ENCODE measurements at places on chromosomes 16 and 17.

DNA sequence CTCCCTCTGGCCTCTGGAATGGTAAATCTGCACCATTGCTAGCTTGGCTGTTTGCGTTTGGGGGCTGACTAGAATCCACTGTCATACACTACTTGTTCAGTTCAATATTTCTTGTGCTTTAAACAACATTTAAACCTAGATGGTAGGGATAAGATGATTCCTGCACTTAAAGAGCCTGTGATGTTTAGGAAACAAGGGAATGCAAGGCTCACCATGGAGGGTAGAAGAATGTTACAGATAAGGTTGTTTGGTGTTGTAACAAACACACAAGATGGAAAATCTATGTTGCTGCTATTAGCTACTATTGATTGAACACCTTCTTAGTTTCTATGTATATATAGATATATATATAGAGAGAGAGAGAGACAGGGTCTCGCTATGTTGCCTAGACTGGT lies 31.4 kb downstream of the YPEL2 start:
- DNase-seq: no peak

DNA sequence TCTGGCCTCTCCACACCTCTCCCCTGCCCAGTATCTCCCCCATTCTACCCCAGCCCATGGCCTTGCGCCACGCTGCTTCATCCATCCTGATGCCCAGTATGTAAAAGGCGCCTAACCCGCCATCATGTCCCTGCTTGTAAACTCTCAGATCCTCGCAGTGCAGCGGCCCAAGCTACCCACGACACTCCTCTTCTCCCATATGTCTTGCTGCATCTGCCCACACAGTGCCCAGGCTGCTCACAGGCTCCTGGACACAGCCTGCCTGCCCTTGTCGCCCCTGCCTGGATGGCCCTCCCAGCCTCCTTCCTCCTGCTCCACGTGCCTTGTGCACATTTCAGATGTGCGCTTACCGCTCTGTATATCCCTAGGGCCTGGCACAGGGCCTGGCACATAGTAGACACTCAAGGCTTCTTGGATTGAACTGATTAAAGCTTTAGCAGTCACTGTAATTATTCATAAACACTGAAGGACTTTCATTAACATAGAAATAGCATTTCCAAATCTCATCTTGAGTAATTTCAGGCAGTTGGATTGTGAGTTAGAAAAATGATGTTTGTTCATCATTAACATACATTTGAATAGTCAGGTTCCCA lies 129.1 kb downstream of the CLEC16A start:
- DNase-seq: no peak

DNA sequence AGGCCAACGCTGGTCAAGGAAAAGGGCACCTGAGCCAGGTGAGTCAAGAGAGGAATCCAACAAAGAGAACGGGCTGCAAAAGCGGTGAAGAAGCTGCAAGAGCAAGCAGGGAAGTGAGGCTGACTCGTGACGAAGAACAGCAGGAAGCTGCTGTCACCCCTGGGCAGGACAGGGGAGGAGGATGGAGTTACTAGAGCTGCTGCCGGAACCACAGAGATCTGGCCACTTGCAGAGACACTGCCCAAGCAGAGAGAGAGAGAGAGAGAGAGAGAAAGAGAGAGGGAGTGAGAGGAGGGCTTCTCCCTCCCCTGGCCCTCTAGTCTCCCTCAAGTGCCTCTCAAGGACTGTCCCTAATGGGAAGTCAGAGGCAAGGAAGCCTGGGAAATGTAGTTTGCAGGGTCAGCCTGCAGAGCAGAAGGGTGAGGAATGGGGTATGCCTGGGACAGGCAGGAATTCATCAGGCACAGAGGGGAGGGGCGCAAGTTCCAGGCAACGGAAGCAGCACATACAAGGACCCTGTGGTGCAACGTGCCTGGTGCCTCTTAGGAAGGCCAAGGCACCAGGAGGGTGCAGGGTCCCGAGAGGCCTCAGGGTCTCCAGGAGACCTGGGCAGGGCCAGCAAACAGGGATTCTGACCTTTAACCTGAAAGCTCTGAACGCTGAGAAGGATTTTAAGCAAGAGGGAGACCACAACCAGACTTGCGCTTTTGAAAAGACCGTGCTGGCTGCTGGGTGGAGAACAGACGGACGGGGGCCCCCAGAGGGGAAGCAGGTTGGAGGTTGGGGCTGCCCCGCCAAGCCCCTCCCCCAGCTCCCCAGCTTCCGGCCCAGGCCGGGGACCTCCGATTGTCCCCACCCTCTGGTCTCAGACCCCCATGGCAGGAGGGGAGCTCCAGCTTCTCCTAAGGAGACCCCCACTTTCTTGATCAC lies 45.8 kb upstream of the CIBAR2 start:
- no peak for DNase-seq

DNA sequence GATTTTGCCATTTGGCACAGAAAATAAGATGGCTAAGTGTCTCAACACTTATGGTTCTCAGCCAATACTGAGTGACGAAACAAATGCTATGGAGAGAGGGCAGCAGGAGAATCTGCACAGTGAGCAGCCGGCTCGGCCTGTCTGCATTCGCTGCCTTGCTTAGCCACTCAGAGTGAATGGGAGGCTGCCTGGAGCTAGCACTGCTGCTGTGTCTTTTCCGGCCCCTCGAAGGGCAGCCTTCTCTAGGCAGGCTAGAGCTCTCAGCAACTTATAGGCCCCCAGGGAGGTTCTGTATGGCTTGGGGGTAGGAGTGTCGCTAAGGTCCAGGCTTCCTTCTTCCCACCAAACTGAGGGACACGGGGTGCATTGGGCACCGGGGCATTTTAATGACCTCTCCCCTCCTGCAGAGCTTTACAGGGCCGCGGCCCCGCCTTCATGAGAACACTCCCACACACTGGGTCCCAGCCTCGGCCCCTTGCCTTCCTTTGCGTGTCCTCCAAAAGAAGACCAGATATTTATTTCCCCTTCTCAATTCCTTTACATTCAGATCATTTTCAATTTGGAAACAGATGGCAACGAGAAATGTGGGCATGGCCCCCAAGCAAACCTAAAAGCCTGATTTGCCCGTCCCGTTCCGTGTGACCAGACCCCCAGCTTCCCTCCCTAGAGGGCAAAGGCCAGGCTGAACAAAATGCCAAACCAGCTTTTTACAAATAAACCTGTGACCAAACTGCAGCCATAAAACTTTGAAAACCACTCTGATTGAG lies 670.9 kb downstream of the TOX3 start:
- DNase-seq: no peak

DNA sequence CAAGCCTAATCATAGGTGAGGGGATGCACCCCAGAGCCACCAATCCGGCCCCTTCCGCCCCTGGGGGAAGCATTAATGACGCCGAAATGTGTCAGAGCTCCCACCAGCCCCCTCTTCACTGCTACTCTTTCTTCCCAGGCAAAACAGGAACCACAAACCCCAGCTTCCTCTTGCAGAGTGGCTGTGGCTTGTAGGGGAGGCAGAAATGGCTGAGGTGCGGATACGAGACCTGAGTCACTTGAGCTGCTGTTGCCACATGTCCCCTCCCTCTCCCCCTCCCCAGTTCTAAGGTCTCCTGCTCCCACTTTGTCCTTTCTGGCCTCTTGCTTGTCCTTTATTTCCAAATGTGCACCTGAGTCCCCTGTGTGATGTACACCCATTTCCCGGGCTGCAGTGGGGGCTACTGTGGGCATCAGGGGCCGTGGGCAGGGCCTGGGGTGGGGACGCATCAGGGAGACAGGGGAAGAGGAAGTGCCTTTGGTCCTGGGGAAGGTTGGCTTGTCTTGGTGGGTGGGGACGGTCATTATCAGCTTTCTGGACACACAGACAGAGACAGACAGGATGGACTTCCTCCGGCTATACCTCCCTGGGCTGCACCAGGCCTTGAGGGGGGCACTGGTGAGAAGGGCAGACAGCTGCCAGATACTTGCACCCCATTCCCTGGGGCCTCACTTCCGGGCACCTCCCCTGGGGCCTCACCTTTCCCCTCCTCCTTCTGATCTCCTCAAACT lies at the start of gene APOBR:
TSS of gene APOBR (plus strand) at position 523 of the 731 bp plus-strand sequence. CDS start at position 562, 39 bp downstream.
- peak; percentile 89 for DNase-seq

DNA sequence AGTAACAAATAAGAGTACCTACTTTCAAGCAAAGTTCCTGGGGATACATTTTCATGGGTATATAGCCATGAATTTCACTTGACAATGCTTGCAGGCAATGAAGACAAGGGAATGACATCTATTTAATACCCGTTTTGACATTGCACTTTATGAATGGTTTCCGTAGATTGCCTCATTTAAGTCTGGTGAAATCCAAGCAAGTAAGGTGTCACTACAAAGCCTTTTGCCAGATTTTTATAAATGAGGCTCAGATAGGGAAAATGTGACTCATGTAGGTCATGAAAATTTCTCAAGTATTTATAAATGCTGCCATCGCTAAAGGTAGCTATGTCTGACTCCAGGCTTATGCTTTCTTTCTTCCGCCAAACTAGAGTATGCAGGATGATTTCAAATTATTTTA lies 644.3 kb downstream of the CDH8 start:
- no peak for DNase-seq

- no peak for DNase-seq
Observed at GRCh38 chr17:21817791-21818364, 125.6 kb downstream of the KCNJ18 start.

DNA sequence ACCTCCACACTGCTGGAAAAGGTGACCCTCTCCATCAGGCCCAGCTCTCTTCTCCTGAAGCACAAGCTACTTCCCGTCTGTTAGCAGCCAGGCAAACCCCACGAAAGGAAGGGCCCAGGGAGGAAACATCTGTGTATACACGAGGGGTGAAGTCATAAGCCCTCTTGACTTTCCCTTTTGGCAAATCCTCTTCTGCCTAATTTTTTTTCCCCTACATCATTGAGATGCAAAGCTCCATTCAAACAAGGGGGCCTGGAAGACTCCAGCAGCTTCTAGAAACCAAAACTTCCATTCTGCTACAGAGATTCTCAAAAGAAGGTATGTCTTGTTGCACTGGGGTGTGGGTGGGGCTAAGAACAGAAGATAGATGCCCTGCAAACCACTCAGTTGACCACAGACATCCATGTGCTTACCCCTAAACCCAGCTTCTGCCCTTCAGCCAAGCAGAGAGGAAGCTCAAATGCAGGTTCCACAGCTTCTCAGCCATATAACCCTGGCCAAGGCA lies 145.6 kb upstream of the RCVRN start:
- no peak for DNase-seq

GRCh38 chr17:41678411-41678906 lies 10.2 kb upstream of the EIF1 start:
- no peak for DNase-seq
